ENCODE measurements at places on chromosomes 13 and 19. TPM values are rescaled to one million over a fixed set of nuclear protein-coding genes. Genes with fewer than 3 reads are reported as not detected.

DNA sequence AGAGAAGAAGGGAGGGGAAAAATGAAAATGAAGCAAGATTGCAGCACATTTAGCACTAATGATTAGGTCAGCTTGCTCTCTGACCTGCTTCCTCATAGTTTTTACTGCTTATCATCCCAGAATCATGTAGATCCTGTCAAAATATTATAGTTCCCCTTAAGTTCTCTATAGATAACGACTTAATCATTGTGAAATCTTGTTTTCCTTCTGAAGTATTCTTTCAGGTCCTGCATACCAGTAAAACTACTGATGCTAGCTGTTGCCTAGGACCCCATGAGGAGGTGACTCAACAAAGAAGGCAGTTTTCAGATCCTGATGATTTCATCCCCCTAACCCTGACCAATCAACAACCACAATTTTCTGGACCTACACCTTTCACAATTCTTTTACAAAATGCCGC, 1131.7 kb downstream of the SLITRK5 start:
- no peaks in the 10 kb centered on the region for H3K27me3 ChIP-seq
- no peak overlapping the region for H3K4me3 ChIP-seq
- H3K4me1 ChIP-seq = no peaks in the 10 kb centered on the region

DNA sequence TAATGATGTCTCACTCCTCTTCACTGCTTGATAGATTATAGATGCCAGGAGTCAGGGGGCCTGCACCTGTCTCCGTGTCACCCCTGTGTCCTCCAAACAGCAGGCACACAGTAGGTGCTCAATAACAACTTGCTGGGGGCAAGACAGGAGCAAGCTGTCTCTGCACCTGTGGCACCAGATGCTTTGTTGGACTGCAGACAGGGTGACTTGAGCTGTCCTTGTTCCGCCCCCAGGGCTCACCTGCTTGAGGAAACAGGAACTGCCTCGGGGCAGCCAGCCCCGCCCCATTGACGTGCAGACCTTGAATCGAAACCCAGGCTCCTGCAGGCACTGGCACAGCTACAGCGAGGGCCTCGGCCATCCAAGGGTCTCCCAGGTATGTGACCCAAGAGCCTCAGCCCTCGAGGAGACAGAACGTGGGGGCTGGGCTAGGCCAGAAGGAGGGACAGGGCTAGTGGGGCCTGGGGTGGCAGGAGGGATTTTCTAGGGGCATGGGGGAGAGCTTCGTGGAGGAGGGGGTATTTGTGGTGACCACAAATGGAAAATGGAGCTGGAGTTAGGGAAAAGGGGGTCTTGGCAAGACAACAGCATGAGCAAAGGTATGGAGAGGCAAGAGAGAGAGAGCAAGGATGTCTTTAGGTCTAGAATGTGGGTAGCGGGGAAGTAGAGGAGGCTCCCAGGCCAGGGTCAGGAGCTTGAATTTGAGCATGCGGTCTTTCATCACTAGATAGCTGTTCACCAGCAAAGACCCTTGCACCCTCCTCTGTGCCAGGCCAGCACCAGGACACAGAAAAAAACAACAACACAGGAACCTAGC, at the start of gene HSH2D:
HSH2D (plus strand) TSS at position 287 of the 817 bp plus-strand sequence. CDS start 5,066 bp downstream, outside the sequence.
- H3K4me3 ChIP-seq = no peak within 1 kb of the TSS
- DNase-seq = no peak
- no peak within 1 kb of the TSS for H3K27ac ChIP-seq
- no peaks in the 10 kb centered on the region for H3K36me3 ChIP-seq
- H3K4me1 ChIP-seq = no peaks in the 10 kb centered on the region

The CABP5 gene
- not detected for total RNA-seq

GRCh38 chr13:50401049-50401505, 385.8 kb downstream of the KCNRG start:
- H3K27ac ChIP-seq = peak overlapping the region; percentile 75
- H3K4me3 ChIP-seq = no peak overlapping the region
- peaks cover 11% of the 10 kb centered on the region for H3K4me1 ChIP-seq
- H3K36me3 ChIP-seq = peaks cover 11% of the 10 kb centered on the region

The ZNF728 gene
- total RNA-seq = not detected

Data from glutamatergic neuron (in vitro differentiated cells).